ENCODE measurements at places on chromosomes 12 and 14.

DNA sequence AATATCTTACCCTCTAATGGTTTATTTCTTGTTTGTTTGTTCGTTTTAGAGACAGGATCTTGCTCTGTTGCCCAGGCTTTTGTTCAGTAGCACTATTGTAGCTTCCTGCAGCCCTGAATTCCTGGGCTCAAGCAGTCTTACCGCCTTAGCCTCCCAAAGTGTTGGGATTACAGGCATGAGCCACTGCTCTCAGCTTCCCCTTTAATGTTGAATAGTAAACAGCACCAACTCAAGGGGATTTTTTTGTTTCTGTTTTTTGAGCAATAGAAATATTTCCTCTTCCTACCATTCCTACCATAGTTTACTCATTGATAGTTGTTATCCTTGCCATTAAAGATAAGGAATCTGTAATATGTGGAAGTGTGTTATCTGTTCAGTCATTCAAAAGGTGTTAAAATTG lies 10.7 kb downstream of the ARID4A start:
- DNase-seq: no peak

DNA sequence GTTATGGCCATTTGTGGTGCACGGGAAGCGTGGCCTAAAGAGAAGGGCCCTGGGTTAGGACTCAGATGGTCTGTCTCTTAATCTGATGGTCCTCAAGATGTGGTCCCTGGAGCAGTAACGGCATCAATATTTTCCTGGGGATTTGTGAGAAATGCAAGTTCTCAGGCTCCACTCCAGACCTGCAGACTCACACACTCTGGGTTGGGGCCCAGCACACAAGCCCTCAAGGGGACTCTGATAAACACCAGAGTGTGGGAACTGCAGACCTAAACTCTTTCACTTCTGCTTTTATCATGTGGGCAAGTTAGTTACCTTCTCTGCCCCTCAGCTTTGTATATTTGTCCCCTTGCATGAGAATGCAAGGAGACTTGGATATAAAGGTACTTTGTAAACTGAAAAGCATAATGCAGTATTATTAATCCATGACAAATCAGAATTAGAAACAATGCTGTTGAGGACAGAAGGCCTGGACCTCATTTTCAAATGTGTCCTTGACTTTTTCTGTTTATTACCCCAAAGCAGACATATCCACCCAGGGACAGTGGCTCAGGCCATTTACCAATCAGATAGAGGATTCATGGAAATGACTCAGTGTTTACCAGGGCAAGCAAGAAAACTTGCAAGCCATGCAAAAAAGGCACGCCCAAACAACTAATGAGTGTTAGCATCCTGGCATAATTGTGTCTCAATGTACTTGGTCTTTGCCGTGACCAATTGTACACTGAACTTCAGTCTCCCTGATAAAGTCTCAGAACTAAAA lies 157.0 kb downstream of the ASCL1 start:
- DNase-seq: no peak

GRCh38 chr14:89899917-89900663 lies 54.4 kb downstream of the EFCAB11 start:
- no peak for DNase-seq

DNA sequence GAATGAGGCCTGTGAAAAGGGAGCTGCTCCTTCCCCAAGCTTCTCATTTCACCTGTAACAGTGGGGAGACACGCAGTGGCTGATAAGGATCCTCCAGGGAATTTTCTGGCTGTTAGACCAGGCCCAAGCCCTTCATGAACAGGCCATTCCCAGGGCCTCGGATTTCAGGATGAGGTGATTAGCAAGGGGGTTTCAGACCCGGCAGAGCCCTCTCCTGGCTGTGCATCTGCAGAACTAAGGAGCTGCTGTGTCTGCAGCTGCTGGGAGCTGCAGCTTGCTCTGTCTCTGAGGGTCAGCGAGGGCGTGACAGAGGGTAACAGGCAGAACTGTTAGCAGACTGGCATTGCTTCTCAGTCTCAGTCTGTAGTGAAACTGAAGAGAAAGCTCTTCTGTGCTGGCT lies 110.4 kb downstream of the KCNA5 start:
- DNase-seq: no peak

DNA sequence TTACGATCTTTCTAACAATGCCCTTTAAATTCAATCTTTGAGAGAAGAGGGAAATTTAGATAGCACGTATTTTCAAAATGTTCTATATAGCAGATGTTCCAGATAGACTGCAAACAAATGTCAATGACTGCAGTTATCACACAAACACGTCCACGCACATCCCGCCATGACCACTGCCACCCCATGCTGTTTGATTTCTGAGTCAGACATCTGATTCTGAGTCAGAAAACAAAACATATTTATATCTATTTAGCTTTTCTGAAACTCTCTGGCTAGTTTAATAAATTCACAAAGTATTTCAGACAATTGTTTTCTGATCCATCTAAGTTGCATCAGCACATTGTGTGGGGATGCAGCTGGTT lies 105.9 kb upstream of the BCAT1 start:
- DNase-seq: peak; percentile 4

- DNase-seq: peak; percentile 68
These were observed 167.4 kb downstream of the TMTC3 start for GRCh38 chr12:88309546-88309945.

DNA sequence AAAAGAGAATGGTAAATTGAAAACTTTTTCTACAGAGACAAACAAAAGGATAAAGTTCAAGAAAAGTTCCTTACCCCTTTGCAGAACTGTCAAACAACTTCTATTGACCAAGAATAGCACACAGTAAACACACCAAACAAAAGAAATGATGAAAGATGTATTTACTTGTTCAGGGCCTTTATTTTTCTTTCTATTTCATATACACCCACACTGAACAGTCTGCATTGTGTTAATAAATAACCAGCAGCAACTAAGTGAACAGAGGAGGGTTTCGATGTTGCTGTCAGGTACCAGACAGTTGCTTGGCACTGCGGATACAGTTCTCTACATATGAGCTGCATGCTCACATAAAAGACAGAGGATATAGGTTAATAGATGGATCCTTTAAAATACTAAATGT lies 122.1 kb downstream of the SOX5 start:
- no peak for DNase-seq

Data from skeletal muscle cell (primary cell).